ENCODE measurements at places on chromosomes 16 and 17.
A peak's percentile ranks its signal among the peaks of the same experiment; 100 is the strongest.

GRCh38 chr17:58352596-58353388 lies 791 bp upstream of the SUPT4H1 start:
- DNase-seq, result no peak

- no peak for DNase-seq
Measured at GRCh38 chr17:27333410-27333980, 39.6 kb downstream of the WSB1 start.

GRCh38 chr17:36118477-36119353 lies 15.1 kb downstream of the CCL4 start:
- no peak for DNase-seq

GRCh38 chr17:41382394-41382793 lies 288 bp upstream of the KRT34 start:
- DNase-seq, result no peak

- no peak for DNase-seq
Measured at GRCh38 chr16:17235147-17235815, 235.5 kb downstream of the XYLT1 start.

GRCh38 chr17:57908278-57908677 lies 46.9 kb downstream of the CUEDC1 start:
- DNase-seq, result no peak

DNA sequence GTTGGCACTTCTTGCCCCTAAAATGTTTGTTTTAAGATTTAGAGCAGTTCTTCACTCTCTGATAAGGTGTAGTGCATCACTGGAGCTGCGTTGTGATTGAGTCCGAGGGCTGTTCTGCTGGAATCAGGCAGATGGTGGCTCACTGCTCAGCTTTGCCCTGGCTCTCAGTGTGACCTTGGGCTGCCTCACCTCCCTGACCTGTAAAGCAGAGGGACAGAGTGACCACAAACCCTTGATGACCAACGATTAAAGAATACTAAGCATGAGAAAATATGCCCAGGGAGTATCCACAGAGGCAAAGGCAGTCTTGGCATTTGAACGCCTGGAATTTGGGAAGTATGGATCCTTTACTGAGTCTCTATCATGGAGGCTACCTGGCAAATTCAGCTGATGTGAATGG lies 18.1 kb downstream of the CMIP start:
- no peak for DNase-seq

- DNase-seq, result no peak
Measured at GRCh38 chr17:7632492-7632894, 2.6 kb downstream of the SHBG start.

GRCh38 chr17:58375811-58376210 lies 23.8 kb upstream of the SUPT4H1 start:
- no peak for DNase-seq

GRCh38 chr17:64460955-64461354 lies 12.0 kb downstream of the MILR1 start:
- no peak for DNase-seq

DNA sequence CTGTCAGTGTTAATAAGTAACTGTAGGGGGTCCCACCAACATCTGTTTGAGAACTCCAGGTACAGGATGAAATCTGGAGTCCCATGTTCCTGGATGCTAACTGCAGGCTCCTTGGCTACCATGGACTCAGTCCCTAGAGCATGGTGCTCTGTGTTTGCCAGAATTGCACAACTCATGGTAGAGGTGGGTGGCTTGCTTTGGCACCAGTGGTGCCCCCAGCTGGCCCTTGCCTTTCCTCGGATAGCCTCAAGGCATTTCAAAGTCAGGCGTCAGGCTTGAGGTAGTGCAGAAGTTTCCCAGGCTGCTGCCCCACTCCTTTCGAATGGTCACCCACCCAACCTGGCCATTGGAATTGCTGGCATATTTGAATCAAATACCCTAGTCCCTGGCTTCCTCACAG lies 179.9 kb downstream of the RBFOX1 start:
- no peak for DNase-seq

DNA sequence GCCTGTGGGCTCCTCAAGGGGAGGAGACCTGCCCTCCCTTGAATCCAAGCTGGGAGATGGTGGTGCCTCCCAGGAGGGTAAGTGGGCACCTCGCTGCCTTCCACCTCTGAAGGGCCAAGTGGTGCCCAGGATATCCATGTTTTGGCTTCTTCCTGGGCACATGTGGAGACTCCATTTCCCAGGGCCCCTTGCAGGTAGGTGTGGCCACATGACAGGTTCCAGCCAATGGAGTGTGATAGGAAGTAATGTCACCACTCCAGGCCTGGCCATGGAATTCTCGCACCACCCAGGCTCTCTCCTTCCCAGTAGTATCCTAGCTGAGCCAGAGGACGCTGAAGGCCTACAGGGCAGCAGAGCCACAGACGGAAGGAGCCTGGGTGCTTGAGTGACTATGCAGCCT lies 17.6 kb upstream of the PEMT start:
- DNase-seq, result no peak

- no peak for DNase-seq
Measured at GRCh38 chr16:88554711-88555264, 15.4 kb upstream of the ZC3H18 start.

GRCh38 chr17:82863941-82864712 lies 24.3 kb upstream of the ZNF750 start:
- no peak for DNase-seq

DNA sequence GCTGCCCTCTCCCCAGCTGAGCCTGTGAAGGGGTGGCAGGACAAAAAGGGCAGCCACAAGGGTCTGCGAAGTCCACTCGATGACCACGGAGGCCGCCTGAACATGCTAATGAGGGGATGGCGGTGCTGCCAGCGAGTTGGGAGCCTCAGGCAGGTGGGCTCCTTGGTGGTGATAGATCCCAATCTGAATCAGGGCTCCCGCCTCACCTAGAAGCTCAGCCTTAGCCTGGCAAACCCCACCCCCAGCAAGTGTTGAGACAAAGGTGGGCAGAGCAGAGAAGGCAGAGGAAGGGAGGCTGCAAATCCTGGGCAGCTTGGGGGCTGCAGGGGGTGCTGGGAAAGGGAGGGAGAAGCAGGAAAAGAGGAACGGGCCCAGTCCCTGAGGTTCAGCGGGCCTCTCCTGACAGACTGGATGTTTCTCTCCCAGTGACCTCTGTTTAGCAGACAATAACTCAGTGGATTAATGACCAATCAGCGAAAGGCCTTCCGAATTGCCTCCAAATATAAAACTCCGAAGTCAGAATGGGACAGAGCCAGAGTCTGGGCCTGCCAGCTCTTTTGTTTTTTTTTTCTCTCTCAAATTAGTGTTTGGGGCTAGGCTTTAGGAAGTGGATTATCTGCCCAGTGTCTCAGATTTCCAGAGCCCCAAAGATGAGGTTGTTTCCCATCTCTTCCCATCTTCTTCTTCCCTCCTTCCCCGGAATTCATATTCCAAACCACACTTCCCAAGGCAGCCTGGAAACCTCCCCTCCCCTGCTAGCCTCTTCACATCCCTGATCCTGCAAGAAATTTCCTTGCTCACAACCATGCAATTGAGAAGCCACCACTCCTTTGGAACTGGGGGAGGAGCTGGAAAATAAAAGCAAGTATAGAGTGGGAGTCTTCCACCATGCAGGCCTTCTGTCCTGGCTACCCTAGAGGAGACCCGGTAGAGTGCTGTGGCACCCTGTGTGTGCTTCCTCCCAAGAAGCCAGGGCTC lies 15.2 kb upstream of the HOXB2 start:
- DNase-seq, result no peak

DNA sequence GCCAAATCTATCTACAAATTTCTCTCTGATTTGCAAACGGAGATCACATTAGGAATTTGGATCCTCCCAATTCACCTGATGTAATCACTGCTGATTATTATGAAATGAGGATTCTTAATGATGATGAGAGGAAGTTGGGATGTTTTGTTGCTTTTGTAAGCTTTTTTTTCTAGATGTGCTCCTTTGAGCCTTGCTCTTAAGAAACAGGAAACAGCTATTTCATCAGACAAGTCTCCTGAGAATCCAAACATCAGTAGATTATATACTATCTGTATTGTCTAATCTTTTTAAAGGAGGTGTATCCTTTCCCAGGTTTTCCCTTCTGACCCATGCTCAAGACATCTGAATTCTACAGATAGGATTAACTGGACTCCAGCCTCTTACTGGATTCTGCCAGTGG lies 73.3 kb downstream of the KIF2B start:
- DNase-seq, result no peak

- no peak for DNase-seq
Measured at GRCh38 chr17:48472411-48473281, 42.6 kb upstream of the SKAP1 start.

DNA sequence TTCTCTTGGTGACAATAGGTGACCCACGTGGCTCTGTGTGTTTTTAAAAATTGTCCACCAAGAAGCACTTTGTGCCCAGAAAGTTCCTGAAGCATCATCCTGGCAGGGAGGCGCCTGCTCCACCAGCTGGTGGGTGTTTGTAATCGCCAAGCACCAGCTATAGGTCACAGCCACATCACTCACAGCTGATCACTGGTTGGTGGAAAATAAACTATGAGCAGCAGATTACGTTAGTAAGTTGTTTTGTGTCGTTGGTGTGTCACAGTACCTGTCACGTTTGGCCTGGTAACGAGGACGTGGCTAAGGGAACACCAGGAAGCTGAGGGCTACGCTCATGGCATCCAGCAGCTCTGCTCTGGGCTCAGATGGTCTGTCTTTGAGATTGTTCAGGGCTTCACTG lies 10.1 kb downstream of the MRM3 start:
- DNase-seq, result no peak

DNA sequence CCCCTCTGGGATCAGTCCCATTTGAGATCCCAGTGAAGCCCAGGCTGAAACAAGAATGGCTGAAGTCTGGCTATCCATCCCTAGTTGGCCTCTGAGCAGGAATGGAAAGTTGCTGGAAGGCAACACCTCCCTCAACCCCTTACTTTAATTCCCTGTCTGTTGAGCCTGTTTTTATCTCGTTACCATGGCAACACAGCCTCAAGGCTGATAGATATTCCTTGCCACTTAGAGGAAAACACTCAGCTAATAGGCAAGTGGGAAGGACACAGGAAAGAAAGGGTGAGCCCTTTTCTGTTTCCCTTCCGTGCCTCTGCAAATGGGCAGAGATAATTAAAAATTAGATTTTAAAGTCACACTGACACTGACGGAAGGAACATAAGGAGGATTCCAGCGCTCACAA lies 75.5 kb upstream of the CLEC3A start:
- DNase-seq, result no peak

DNA sequence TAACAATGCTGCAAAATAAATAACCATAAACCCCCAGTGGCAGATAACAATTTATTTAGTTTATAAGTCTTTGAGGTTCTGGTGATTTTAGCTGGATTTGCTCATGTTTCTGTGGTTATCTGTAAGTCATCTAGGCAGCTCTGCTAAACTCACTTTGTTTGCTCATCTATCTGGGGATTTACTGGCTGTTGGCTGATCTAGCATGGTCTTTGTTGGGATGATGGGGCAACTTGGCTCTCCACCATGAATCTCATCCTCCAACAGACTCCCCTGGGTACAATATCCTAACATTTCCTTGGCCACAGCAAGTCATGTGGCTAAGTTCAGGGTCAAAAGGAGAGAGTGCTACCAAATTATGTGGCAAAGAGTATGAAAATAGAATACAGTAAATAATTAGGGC lies 359.3 kb downstream of the CA10 start:
- no peak for DNase-seq

DNA sequence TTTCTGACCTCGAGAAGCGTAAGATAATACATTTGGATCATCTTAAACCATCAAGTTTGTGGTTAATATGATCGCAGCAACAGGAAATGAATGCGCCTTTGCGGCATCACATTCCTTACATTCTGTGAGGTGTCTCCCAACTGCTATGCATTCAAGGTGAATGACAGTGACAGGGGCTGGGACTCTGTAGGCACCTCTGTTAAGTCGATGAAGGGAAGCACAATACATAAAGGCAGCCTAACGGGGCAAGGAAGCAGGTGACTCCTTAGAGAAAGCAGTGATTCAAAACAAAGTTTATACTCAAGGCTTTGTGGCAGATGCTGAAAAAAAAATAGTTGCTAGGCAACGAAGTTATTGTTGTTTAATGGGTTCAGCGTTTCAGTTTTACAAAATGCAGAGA lies 21.6 kb upstream of the EVPL start:
- DNase-seq, result no peak

DNA sequence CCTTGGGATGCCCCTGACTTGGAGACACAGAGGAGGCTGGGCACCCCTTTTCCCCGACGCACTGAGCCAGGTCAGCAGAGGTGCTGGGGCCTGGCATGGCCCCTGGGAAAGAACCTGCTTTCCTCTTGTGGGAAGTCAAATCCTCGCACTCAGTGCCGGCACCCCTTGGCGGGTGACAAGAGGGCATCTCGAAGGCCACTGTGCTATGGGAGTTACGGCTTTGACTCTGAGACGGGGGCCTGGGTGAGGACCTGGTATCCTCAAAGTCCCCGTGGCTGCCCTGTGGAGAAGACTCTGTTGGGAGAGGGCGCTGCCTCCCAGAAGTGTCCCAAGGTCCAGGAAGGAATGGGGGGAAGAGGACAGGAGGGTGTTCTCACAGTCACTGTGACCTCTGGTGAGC lies 117.0 kb downstream of the METRNL start:
- DNase-seq, result no peak

DNA sequence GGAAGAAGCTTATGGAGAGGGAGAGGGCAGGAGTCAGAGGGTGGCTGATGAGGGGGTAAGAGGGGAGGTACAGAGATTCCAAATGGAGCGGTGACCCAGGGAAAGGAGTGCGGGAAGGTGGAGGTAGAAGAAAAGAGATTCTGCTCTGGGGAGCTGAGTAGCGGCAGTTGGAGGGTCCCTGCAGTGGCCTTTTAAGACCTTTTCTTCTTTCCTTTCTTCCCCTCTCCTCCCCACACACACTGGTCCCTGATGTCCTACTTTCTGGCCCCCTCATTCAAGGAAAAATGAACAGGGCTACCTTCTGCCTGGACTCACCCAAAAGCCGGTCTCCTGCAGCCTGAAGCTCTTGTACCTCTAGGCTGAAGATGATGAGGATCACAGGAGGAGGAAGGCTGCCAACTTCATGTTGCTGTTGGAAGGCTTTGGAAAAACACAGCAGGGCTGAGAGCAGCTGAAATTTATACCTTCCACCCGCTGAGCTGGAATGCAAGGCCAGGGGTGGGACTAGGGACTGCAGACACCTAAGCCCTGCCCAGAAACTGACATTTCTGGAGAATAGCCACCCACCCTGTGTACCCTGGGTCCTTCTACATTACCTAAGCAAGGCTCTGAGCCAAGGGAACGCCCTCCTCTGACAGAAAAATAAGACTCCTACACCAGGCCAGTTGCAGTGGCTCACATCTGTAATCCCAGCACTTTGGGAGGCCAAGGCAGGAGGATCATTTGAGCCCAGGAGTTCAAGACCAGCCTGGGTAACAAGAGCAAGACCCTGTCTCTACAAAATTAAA lies 9.4 kb upstream of the HEATR6 start:
- no peak for DNase-seq

DNA sequence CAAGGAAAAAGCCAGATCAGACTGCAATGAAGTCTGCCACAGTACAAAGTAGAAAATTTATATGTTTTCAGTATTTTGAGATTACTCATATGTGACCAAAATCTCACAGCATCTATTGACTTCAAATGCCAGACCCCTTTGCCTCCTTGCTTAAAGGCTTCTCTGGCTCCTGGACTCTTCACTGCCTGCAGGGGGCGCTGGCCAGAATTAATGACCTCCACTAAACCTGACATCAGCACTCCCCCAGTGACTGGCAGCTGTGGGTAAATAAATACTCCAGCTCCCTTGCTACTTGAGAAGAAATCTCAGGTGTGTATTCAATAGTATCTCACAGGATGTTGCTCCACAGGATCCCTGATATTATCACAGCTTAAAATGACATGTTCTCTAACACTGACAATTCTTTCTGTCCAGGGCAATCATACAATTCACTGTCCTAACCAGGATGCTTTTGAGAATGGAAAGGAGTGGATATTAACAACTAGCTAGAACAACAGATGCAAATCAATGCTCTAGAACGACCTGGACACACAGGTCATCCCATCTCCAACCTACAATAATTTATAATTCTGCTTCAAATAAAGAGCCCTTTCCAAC lies 4.0 kb downstream of the BECN1 start:
- DNase-seq, result peak; percentile 65

All from neural crest cell (in vitro differentiated cells).